ENCODE measurements at places on chromosomes 5 and 9.

- peak; percentile 18 for DNase-seq
These were observed 86.1 kb downstream of the ZNF354C start for GRCh38 chr5:179146277-179146676.

DNA sequence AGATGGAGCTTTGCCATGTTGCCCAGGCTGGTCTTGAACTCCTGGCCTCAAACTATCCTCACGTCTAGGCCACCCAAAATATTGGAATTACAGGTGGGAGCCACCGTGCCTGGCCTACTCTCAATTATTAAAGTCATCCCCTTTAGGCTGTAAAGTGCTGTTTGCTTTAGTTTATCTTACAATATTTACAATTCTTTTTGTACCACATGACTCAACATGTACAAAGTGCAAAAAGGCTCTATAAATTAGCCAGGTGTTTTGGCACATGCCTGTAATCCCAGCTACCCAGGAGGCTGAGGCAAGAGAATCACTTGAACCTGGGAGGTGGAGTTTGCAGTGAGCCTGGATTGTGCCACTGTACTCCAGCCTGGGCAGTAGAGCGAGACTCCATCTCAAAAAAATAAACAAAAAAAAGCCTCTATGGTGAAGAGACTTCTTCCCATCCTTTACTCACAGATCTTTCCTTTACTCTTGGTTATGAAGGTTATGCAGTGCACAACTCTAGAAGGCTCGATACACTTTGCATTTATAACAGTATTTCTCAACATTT lies 28.5 kb upstream of the MLLT3 start:
- no peak for DNase-seq

GRCh38 chr5:114316167-114316566 lies 45.7 kb upstream of the KCNN2 start:
- DNase-seq: no peak

GRCh38 chr5:139763930-139764791 lies 31.4 kb upstream of the PSD2 start:
- DNase-seq: peak; percentile 26

GRCh38 chr9:34594177-34594576 lies 4.7 kb upstream of the CNTFR start:
- no peak for DNase-seq

- DNase-seq: peak; percentile 69
These were observed 51.8 kb upstream of the CTNNAL1 start for GRCh38 chr9:109064963-109065702.

DNA sequence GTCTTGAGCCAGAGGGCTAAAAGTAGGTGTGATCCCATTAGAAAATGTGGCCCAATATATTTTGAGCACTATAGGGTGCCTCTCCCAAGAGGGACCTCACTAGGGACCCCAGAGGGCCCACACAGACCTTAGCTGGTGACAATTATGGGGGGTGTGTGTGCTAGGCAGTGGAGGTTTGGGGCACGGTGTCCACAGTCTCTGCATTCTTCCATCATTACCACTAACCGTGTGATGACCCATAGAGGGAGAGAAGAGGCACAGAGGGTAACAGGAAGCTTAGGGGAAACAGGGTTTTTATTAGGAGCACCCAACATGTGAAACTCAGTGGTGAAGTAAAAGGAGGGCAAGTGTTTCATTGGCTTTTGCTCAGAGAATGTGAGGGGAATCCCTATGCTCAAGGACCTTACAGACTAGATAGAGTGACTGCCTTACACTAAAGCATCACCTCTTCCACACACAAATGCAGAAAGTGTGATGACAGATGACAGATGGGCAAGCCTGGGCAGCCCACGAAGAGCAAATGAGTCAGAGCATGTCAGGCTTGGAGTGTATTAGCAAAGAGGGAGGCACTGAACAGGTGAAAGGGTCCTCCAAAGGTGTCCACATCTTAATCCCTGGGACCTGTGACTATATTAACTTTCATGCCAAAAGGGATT lies 2.5 kb upstream of the ACTL7A start:
- no peak for DNase-seq

- DNase-seq: no peak
These were observed 159.2 kb downstream of the SMARCA2 start for GRCh38 chr9:2174306-2174705.

- DNase-seq: no peak
These were observed 70.3 kb upstream of the NEURL1B start for GRCh38 chr5:172570594-172571334.

- DNase-seq: no peak
These were observed 47.5 kb downstream of the FEM1C start for GRCh38 chr5:115496936-115497576.

- peak; percentile 76 for DNase-seq
These were observed 111.7 kb downstream of the ESM1 start for GRCh38 chr5:54873691-54874090.

- DNase-seq: peak; percentile 76
These were observed 21.0 kb upstream of the CDK7 start for GRCh38 chr5:69213513-69214215.
